ENCODE measurements at places on chromosomes 13 and 19. TPM values are rescaled to one million over a fixed set of nuclear protein-coding genes. Genes with fewer than 3 reads are reported as not detected.

The PDE4A gene
- total RNA-seq, result 1.0 TPM

The MBD3L3 gene
- total RNA-seq, result not detected

The MYPOP gene
- 0.52 TPM for total RNA-seq

DNA sequence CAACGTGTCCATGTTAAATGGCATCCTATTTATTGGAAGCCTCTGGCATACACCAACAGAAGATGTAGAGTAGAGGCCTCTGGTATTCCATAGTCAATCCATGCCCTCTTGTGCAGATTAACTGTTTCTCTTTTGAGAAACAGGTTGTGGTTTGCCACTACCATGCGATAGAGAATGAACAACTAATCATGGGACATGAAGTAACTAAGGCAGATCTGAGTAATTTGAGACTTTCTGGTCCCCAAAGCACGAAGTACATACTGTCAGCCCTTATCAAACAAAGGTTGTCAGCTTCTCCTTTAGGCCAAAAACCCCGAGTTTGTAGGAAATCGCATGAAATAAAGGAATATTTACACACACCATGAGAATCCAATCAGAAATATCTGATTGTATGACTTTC, 3.6 kb downstream of the ZNF121 start:
- DNase-seq, result no peak

DNA sequence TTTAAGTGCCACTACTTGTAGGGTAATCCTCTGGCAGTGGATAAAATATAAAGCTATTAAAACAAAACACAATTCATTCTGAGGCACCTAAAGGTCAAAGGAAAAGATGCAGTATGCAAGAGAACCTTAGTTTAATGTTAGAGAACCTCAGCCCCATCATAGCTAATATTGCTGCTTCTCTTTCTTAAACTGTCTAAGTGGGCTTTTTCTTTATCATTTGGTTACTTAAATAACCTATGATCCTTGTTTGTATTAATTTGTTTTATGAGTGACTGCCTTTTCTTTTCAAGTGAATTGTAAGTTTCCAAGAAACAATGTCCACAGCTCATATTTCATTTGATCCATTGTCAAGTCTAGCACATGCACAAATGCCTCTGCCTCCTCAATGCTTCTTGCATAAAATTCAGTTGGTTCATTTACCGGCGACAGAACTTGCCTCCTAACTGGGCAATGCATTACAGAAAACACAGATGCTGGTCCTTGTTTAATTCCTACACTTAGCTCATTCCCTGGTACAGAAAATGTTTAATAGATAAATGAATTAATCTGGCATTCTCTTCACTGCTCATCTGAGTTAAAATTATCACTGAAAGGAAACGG, 1049.8 kb downstream of the OLFM4 start:
- no peak for DNase-seq

GRCh38 chr19:2863816-2864215, 3.3 kb upstream of the ZNF556 start:
- no peak for DNase-seq

DNA sequence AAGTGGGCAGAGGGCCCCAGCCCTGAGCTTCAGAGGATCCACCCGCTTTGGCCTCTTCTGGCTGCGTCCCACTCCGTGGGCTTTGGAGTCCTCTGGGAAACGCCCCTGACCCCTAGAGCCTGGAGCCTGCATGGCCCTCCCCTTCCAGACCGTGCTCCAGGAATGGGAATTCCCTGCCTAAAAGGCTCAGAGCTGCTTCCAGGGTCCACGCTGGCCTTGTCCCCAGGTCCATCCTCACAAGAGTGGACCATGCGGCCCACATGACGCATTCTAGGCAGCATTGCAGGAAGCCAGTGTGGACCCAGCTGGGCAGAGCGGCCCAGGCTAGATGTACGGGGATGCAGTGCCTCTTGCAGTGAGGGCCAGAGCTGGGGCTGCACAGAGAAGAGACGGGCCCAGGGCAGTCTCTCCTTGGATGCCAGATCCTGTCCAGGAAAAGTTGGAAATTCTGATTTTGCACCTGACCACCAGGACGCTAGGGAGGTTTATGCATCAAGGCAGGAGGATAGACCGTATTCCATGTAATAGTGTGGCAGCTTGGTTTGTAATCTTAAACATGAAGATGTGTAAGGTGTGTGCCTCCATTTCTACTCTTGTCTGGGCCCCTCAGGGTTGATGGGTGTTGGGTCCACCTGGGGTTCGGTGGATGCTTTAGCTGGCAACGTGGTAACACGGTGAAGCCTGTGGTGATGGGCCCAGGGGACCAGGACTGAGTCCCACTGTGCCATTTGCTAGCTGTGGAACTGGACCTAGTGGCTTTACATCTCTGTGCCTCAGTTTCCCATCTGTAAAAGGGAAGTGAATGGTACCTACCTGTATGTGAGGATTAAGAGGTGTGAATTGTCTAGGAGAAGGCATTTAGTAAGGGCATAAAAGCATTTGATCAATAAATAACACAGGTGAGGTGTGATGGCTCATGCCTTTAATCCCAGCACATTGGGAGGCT, 14.8 kb upstream of the FXYD3 start:
- DNase-seq, result no peak

- no peak for DNase-seq
Observed at GRCh38 chr13:43306372-43306771, 283.0 kb downstream of the DNAJC15 start.

DNA sequence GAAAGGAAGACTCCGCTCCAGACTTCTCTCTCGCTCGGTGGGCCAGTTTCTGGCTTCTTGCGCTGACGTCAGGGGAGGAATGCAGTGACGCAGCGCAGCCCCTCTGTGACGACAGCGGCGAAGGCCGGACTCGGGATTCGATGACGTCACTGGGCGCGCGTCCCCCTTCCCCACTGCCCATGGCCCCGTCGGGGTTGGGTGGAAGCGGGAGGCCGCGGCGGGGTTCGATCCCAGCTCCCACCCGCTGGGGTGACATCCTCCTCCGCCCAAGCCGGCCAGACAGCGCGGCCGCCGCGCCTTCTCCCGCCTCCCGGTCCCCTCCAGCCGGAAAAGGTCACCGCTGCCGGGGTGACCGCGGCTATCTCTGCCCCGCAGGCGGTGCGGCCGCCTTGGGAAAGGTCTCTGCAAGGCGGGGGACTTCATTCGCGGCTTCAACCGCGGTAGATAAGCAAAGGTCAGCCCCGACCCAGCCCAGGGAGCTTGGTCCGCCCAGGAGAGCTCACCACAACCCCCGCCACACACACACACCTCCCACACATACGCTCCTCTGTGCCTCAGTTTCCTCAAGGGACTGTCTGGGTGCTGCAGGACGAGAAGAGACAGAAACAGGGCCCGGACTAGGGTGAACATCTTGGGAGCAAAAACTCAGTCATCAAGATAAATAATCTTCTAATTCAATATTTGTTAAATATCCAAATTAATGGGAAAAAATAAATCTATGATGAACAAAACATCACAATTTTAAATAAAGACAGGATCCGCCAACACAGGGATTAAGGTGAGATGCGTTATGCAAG, 844 bp upstream of the RFX1 start:
- no peak for DNase-seq

DNA sequence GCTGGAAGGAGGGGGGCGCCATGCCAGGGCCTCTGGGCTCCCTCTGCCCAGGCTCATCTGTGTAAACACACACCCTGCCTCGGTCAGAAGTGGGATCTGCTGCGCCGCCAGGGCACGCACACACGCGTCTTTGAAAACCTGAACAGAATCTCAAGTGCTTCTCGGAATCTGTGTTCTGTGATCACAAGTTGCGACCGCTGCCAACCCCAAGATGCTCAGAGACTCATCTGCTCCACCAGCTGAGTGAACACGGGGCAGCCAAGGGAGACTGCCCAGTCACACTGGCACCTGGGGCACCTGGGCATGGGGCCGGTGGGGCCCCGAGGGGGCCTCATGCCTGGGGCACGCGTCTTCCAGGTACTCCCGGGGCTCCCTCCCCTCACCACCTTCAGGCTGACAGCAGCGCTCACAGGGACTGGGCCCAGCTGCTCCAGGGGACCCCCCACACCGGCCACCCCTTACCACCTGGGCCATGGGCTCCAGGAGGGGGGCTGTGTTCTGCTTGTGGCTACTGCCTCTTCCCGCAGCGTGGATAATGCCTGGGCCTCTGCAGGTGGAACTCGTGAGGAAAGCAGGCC, 59.0 kb downstream of the KLF2 start:
- DNase-seq, result no peak

DNA sequence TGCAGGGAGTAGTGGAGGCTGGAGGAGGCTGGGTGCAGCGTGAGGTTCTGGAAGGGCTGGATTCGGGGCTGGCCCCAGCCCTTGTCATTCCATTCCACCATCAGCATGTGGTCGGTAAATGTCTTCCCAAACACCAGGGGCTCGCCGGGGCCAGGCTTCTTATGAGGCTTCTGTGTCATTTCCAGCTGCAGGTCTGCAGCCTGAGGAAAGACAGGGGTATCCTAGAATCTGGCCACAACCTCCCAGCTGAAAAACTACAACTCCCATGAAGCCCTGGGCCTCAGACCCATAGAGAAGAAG, 4.4 kb downstream of the BCAT2 start:
- no peak for DNase-seq

GRCh38 chr13:40613192-40613818, 53.1 kb downstream of the FOXO1 start:
- DNase-seq, result no peak

DNA sequence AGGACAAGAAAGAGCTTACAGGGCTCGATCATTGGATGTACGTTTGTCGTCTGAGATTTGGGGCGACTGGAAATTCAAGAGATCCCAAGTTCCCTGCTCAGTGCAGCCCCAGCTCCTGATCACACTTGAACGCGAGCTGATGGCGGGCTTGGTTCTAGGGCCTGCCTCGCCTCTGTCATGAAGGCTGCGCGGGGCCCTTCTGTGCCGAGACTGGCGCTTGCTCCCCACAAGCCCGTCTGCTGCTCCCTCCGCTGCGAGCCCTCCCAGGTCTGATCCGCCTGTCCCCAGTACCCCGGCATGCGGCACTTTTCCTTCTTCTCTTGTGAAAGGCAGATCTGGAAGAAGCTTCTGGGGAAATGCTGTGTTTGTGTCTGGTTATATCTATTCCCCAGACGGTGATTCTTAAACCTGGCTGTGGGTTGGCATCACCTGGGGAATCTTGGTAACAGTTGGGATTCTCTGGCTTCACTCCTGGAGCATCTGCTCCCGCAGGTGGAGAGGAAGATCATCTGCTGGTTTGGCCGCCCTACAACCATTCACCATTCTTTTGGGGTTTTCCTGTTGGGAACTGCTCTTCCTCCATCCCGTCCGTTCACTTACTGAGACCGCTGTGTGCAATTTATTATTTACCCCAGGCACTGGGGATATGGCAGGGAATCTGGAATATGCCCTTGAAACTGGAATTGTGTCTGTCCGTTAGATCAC, 43.6 kb downstream of the SIPA1L3 start:
- no peak for DNase-seq

Data from H4 (cell line).